MG63 (cell line): ENCODE measurements at places on chromosomes 4 and X. TPM values are rescaled to one million over a fixed set of nuclear protein-coding genes. Genes with fewer than 3 reads are reported as not detected.

GPRASP1 gene
- total RNA-seq, result 0.10 TPM in 1 of 2 replicates, not detected in the other

GLRA2 gene
- total RNA-seq, result not detected in 2 replicates

NEXMIF gene
- not detected in 2 replicates for total RNA-seq

SSX3 gene
- not detected in 2 replicates for total RNA-seq

MAGEA11 gene
- total RNA-seq, result not detected in 2 replicates

GC gene
- not detected in 2 replicates for total RNA-seq

FGA gene
- total RNA-seq, result not detected in 2 replicates

ANKRD37 gene
- 1.2 and 1.7 TPM in 2 replicates for total RNA-seq

HOPX gene
- total RNA-seq, result 0.79 TPM in 1 of 2 replicates, not detected in the other

FMR1NB gene
- not detected in 2 replicates for total RNA-seq

GRCh38 chr4:17635056-17635455, 20.6 kb downstream of the MED28 start:
- DNase-seq, result no peak

DNA sequence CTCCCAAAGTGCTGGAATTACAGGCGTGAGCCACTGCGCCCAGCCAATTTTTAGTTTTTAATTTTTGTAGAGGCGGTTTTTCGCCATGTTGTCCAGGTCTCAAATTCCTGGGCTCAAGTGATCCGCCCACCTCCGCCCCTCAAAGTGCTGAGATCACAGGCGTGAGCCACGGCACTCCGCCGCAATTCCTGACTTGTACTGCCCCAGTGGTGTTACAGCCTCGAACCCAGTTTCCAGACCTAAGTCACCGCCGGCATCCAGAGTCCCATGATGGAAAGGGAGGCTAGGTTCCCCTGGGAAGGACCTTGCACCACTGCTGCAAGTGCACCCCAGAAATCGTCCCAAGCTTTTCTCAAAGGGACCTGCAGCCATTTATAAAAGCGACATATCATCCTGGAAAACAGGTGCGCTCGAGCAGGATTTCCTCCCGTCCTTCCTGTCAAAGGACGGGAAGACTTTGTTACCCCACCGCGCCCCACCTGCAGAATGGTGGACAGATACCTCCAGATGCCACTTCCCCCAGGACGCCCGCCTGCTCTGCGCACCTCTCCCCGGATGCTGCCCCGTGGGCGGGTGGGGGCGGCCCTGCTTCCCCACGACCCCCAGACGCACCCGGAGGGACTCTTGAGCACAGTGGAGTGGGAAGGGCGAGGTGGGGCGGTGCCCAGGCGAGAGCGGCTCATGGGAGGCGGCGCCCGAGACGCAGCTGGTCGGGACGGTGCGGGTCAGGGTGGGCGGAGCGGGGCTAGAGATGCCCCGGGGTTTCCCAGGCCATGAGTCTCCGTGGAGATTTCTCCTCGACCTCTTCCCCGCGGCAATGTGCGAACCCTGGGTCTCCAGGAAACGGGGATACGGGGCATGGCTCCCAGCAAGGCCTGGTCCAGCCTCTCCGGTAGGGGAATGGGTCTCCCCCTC, 947 bp upstream of the RPL10 start:
- DNase-seq, result peak; percentile 85

DNA sequence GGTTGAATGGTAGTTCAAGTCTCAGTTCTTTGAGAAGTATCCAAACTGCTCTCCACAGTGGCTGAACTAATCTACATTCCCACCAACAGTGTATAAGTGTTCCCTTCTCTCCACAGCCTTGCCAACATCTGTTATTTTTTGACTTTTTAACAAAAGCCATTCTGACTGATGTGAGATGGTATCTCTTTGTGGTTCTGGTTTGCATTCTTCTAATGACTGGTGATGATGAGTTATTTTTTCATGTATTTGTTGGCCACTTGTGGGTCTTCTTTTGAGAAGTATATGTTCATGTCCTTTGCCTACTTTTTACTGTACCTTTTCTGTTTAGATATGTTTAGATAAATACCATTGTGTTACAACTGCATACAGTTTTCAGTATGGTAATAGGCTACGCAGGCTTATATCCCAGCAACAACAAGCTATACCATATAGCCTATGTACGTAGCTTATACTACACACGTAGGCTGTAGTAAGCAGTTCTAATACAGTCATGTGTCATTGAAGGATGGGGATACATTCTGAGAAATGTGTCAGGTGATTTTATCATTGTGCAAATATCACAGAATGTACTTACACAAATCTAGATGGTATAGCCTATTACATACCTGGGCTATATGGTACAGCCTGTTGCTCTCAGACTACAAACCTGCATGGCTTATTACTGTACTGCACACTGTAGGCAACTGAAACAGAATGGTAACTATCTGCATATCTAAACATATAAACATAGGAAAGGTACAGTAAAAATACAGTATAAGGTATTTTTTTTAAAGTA, 28.1 kb downstream of the KLHL8 start:
- DNase-seq, result no peak

DNA sequence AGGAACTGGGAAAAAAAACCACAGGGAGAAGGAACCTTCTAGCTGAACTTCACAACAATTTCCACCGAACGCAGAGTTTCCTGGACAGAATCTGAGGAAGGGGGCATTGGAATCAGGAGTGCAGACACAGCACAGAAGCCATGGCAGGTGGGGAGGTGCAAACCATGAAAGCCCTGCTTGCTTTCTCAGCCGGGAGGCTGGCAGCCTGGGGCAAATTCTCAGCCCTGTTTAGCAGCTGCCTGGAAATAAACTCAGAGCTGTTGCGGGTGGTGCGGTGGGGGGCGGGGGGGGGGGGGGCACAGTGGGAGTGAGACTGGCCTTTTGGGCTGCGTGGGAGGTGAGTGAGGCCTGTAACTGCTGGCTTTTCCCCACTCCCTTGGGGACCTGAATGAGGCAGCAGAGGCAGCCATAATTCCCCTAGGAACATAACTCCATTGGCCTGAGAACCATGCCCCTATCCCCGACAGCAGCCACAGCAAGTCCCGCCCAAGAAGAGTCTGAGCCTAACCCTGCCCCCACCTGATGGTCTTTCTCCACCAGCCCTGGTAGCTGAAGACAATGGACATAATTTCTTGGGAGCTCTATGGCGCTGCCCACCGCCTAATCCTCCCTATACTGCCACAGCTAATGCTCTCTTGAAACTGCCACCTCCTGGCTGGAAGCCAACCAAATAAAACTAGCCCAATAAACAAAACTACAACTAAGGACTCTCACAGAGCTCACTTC, 176.3 kb downstream of the FAM13A start:
- no peak for DNase-seq

GRCh38 chr4:56979421-56980072, 851 bp downstream of the POLR2B start:
- peak; percentile 8 for DNase-seq

DNA sequence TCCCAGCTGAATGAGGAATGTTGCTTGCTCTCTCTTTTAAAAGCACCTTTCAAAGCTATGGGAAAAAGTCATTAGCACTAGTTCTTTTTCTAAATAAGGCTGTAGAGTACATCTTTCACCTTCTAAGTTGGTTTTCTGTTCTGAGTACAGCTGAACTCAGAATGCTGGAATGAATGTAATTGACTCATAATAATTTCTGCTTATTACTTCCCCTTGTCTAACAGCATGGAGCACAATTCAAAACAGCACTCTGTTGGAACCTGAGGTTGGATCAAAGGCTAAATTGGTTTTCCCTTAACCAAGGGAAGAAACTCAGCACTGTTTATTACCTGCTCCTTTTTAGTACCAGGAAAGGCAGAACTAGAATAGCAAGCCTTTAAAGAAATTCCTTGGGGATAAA, 33.5 kb upstream of the CYP2U1 start:
- DNase-seq, result no peak

DNA sequence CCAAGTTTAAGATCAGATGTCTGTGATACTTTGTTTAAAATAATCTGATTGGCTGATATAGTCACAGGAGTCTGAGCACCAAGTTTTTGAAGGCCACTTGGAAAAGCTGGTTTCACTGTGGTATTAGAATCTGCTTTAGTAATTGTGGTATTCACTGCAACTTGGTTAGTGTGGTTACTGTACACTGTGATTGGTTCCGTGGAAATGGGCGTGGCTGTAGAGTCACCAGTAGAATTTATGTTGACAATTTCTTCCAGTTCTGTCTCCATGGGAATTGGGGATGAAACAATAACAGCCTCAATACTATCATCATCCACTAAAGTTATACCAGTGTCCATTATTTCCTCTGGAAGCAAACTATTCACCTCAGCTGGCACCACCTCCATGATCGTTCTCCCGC, 26.2 kb downstream of the LIN54 start:
- peak; percentile 37 for DNase-seq

- no peak for DNase-seq
Measured at GRCh38 chr4:11069083-11069482, 359.6 kb downstream of the HS3ST1 start.

DNA sequence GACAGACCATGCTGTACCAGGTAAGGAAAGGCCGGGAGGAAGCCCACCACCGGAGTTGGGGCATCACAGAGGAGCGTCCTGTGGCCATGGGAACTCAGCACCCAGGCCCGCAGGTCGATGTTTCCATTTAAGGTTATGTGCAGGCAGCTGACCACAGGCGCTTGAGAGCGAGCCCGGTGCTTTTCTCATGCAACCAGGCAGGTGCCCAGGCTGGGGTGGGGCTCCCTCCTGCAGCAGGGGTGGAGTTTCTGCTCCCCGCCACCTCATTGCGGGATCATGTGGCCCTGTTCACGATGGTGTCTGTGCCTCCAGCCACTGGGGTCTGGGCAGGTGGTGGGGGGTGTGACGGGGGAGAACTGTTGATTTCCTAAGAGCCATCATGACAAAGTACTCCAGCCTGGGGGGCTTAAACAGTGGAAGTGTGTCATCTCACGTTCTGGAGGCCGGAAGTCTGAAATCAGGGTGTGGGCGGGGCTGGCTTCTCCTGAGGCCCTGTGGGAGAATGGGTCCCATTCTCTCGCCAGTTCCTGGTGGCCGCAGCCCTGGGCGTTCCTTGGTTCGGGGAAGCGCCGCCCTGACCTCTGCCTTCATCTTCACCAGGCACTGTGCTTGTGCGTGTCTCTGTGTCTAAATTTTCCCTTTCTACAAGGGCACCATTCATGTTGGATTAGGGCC, 60.9 kb downstream of the CPZ start:
- DNase-seq, result no peak

- no peak for DNase-seq
Measured at GRCh38 chrX:79524642-79525041, 157.5 kb upstream of the ITM2A start.

DNA sequence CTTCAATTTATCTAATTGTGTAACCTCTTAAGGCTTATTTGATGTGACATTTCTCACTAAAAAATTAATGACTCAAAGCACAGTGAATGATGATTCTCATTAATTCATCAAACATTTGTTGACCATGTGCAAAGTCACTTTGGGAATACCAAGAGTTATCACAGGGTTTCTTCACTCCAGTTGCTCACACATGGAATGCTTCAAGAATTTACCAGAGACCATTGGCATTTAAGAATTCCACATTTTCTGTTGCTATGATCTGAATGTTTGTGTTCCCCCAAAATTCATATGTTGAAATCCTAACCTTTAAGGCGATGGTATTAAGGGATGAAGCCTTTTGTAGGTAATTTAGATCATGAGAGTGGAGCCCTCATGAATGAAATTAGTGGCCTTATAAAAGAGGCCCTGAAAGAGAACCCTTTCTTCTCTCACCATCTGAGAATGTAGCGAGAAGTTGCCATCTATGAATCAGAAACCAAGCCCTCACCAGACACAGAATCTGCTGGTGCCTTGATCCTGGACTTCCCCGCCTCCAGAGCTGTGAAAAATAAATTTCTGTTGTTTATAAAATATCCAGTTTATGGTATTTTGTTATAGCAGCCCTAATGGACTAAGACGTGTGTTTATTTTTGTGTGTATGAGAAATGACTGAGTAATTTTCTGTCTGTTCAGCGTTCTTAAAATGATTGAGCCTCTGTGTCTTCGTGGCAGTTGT, 16.4 kb upstream of the SRPX start:
- DNase-seq, result no peak

- no peak for DNase-seq
Measured at GRCh38 chrX:134570899-134571298, 87.4 kb downstream of the PLAC1 start.

- DNase-seq, result no peak
Measured at GRCh38 chr4:116796022-116796421, 289.4 kb downstream of the TRAM1L1 start.

- no peak for DNase-seq
Measured at GRCh38 chrX:136086521-136086920, 60.8 kb upstream of the FHL1 start.

DNA sequence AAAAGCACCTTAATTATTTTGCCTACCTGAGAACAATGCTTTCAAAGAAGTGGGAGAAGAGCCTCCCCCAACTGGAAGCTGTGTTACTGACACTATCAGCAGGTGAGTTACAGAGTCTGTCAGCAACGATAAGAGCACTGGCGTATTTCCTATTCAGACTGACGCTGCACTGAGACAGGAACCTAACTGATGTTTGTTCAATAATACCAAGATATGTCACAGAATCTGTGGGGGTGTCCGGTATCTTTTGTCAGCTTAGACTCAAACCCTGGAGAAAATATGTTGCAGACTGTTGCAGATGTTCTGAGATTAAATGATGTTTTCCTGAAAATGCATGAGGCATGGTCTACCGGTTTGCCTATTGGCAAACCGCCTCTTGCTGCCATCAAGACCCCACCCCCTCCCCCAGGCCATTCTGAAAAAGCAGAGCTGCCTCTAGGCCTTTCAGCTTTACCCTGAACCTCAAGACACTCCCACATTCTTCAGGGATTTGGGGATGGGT, 115.2 kb upstream of the KIT start:
- DNase-seq, result no peak

DNA sequence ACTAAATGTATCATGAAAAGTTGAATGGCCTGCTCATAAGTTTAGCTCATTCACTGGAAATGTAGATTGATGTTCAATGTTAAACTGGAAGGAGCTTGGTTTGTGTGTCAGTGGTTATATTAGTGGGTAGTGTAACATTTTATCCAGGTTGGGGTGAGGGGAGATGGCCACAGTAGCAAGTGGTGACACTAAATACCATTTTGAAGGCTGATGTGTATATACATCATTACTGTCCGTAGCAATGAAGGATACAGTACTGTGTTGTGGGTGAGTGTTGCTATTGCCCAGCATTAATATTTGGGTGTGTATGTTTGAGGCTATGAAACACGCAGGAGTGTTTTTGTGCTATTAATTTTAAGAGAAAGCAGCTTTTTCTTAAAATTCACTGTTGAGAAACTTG, 6.3 kb downstream of the HMGB3 start:
- DNase-seq, result no peak

- no peak for DNase-seq
Measured at GRCh38 chr4:28916585-28916984, 1803.6 kb upstream of the PCDH7 start.
